ENCODE measurements at places on chromosomes 7 and 10.

DNA sequence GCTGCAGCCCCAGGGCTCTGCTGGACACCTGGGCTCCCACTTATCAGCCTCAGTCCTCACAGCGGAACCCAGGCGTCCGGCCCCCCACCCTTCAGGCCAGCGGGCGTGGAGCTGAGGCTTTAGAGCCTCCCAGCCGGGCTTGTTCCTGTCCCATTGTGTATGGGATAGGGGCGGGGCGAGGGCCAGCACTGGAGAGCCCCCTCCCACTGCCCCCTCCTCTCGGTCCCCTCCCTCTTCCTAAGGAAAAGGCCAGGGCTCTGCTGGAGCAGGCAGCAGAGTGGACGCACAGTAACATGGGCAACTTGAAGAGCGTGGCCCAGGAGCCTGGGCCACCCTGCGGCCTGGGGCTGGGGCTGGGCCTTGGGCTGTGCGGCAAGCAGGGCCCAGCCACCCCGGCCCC, 2.7 kb downstream of the NOS3 start:
- DNase-seq: no peak

DNA sequence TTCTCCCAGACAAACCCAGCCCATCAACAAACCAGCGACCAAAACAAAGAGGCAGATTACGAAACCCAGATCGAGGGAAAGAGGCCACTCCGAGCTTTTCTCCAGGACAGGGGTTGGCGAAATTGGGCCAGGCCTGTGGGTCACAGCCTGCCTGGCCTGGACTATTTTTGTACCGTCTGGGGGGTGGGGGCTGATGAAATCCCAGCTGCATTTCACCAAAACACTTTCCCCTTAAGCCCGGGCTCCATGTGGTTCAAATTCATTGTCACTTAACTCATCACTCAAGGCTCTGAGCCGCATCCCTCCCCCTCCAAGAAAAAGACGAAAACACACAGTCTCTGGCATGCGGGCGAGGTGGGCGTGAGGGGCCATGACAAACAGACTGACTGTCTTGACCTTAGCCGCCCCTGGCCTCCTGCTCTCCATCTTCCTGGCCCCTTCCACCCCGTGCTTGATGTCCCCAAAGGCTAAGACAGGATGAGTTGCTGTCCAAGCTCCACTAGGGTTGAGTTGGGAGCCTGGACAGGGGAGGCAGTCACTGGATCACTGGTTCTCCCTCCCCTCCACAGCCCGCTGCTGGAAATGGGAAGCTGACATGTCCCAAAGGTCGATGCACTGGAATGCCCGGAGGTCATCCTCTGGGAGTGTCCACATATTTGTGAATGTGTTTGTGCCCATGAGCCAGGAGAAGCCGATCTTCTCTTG, 19.2 kb downstream of the TMEM270 start:
- DNase-seq: no peak

GRCh38 chr7:130153211-130153908, 51.8 kb downstream of the TMEM209 start:
- no peak for DNase-seq

DNA sequence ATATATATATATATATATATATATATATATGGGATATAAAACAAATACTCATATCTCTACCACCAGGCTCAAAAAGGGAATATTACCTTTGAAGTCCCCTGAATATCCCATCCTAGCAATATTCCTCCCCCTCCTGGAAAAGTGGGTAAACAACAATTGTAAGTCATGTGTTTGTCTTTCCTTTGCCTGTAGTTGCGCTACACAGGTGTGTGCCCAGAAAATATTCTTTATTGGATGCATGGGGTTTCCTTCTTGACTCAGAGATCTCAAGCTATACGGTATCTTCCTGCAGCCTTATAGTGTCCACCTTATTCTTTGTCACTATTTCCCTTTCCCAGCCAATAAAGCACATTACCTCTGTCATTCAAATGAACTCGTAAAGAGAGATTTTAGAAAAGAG, 54.2 kb downstream of the MET start:
- DNase-seq: no peak

DNA sequence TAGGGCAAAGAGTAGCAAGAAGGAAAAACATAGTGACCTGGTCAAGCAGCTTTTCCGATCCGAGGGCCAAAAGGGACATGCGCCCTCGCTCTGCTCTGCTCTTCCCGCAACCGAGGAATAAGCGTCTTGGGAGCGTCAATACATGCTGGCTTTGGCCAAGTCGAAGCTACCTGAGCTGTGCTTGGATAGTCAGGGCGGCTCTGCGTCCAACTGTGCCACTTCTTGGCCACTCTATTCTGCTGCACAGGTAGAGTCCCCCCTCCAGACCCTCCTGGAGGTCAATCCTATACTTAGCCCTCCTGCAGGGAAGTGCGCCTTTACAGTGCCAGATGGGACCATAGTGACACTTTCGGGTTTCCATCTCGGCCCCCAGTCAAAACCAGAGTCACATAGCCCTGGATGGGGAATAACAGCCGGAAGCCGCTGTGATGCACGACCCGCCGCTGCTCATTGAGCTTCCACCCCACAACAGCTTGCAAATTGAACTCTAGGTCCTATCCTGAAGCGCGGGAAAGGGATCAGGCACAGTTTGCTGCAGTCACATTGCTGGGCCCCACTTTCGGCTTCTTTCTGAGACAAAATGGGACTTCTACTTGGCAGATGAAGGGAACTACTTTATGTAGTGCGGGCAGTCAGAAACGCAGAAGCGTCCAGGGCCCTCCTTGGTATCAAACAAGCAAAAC, 1.1 kb upstream of the HPSE2 start:
- no peak for DNase-seq

- no peak for DNase-seq
Observed at GRCh38 chr10:8534096-8534495, 479.6 kb downstream of the GATA3 start.

- DNase-seq: no peak
Observed at GRCh38 chr10:55641601-55642000, 719.5 kb downstream of the ZWINT start.

GRCh38 chr10:271201-271600, 135.9 kb downstream of the ZMYND11 start:
- DNase-seq: no peak

DNA sequence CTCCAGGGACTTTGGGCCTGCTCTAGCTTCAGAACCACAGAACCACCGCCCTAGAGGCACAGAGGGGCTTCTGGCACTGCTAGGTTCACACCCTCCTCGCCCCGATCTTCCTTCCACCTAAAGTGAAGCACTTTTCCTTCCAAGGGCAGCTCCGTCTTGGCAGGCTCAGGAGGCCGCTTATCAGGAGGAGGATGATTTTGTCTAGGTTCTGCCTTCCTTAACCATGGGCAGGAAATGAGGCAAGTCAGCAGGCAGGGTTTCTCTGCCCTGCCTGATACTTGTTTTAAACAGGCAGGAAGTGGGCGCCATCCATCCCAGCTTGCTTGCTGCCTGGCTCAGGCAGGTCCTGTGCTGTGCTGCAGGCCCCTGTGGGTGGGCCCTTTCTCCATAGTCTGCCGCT, 8.3 kb upstream of the ATP6V0E2 start:
- no peak for DNase-seq

GRCh38 chr7:82674268-82674667, 230.7 kb upstream of the CACNA2D1 start:
- no peak for DNase-seq

GRCh38 chr7:45015313-45015712, 15.3 kb downstream of the CCM2 start:
- DNase-seq: no peak

GRCh38 chr7:45078125-45078681, 10.6 kb downstream of the NACAD start:
- DNase-seq: no peak

DNA sequence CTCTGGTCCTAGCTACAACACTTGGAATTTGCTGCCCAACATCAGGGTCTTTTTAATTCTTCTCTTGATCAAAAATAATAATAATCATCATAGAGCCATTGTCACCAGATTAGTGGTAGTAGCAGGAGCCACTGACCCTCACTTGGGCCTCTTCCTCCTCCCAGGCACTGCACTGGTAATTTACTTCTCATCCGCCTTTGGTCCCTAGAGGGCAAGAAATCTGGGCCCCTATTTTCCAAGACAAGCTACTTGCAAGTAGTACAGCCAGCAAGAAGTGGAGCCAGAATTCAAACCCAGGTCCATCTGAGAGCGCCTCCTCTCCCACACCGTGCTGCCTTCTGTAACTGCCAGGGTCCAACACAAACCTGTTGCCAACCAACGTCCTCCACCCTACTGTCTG, 121.2 kb downstream of the SPDYE5 start:
- DNase-seq: no peak

DNA sequence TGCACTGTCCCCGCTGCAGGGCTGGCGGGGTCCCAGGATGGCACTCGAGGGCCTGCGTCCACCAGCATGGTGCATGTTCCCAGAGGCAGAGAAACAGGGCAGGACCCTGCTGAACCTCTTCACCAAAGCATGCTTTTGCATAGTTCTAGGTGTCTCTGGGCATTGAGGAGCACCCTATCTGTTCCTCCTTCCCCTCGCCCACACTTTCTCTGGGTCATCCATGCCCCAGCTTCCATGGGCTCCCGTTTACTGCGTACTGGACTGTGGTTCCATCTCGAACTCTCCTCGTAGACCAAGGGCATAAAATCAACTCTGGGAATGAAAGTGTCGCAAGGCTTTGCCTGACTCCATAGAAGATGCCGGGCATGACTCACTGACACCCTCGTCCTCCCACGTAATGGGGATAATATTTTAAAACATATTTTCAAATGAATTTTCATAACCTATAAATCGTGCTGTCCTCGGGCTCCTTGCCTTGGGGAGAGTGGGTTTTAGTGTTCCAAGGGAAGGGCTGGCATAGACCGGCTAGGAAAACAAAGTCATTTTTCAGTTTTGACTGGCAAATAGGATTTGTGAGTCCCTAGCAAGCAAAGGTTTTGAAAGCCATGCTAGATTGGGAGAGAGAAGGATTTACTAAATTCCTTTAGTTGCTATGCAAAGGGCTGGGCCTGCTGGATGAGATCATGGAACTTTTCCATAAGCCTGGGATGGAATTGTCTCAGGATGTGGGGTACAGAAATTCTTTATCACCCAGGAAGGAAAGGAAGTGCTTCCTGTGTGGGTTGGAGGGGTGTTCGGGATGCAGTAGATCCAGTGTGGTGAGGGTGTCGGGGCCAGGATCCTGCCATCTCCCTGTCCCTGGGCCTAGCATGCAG, 498.7 kb upstream of the MKI67 start:
- DNase-seq: peak; percentile 42

DNA sequence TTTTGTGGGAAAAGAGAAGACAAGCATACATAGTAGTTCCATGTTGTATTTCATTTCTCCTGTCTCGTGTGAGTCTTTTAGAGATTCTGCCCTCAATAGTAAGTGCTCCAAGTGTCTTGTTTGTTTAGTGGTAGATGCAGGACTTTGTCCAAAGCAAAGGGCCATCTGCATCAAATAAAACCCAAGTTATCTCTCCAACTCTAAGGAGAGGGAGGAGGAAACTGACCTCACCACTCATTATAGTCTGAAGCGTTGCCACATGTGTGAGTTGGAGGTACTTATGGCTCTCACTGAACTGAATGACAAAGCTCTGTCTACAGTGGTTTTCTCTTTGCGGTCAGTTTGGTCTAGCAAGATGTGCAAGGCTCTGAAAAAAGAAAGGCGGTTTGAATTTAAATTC, 272.6 kb downstream of the DOCK4 start:
- no peak for DNase-seq

GRCh38 chr10:11141571-11142091, 124.0 kb downstream of the CELF2 start:
- no peak for DNase-seq

- no peak for DNase-seq
Observed at GRCh38 chr7:31796375-31796774, 109.4 kb downstream of the PPP1R17 start.

GRCh38 chr10:20648263-20648874, 248.7 kb downstream of the NEBL start:
- DNase-seq: no peak

DNA sequence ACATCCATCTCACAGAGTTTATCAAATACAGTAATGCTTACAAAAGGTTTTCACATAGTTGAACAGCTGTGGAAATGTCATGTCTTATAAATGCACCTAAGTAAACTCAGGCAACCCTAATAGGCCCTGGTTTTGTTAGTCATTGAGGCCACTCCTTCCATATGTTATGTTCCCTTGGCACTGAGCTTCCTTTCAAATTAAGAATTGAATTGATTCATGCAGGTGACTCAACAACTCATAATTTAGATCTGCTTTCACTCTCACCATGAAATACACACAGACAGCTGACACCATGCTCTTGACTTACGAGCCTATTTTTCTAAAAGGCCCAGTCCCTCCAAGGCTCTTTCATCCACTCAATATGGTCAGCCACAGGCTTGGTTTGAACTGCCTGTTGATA, 476.9 kb downstream of the KCNMA1 start:
- DNase-seq: no peak

DNA sequence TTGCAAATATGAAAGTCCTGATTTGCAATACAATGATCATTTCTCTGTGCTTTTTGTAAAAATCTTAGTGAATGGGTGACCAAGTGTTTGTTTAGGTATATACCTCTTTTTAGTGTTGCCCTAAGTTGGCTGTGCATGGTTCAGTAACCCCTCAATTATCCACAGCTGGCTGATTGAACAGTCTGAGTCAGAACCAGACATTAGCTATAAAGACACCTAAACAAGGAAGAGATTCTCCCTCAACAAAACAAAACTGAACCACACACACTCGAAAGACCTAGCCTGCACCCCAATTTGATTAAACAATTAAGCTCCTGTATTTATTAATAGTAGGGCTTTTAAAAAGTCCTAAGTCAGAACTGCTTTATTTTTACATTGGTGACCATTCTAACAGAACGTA, 2.8 kb downstream of the RSBN1L start:
- DNase-seq: no peak

DNA sequence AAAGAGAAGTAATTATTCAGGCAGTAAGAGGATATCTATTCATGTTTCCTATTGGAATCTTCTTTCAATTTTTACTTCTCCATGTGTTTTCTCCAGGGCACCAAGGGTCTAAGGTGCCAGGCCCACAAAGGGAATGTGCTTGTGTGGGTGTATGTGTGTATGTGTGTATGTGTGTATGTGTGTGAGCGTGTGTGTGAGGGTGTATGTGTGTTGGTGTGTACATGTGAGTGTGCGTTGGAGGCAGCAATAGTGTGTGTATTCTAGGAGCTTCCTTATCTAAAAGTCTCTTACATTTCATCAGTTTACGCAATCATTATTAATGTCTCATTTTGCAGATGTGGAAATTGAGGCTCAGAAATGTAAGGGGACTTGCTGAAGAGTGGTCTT, 28.3 kb downstream of the RAMP3 start:
- DNase-seq: no peak

GRCh38 chr10:75272896-75273295, 37.1 kb upstream of the COMTD1 start:
- no peak for DNase-seq

DNA sequence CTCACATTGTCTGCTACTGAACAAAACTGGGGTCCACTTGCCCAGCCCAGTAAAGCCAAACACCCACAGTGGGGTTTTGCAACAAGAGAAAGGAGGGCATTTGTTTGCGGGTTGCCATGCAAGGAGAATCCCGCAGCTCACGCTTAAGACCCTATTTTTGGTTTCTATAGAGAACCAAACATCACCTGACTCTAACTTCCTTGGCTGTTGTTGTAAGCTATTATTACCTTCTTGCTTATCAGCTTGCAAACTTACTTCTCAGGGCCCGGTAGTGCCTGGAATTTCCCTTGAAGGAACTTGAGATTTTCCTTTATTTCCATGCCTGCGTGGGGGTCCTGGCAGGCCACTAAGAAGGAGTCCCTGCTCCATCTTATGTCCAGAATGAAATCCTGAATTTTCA, 20.7 kb downstream of the IFIT3 start:
- no peak for DNase-seq

Measured in putamen (tissue), 1 donor.